ENCODE measurements at places on chromosomes 2 and 18. TPM values are rescaled to one million over a fixed set of nuclear protein-coding genes. Genes with fewer than 3 reads are reported as not detected.

BOK gene
- total RNA-seq, result 11.7 TPM

AQP12A gene
- not detected for total RNA-seq

RNF181 gene
- 332 TPM for total RNA-seq

ERBB4 gene
- not detected for total RNA-seq

CRIM1 gene
- 98.2 TPM for total RNA-seq

INO80B gene
- total RNA-seq, result 27.8 TPM

SKOR2 gene
- total RNA-seq, result not detected

USP14 gene
- 9.9 TPM for total RNA-seq

RUFY4 gene
- not detected for total RNA-seq

ZNF385B gene
- total RNA-seq, result not detected

SLC40A1 gene
- total RNA-seq, result 0.39 TPM

TSPYL6 gene
- total RNA-seq, result not detected

PAX3 gene
- 14.6 TPM for total RNA-seq

REEP1 gene
- total RNA-seq, result 2.5 TPM

CRYBA2 gene
- total RNA-seq, result not detected
